Mesenteric fat pad (tissue), 1 donor: ENCODE measurements at places on chromosomes 7 and 10.

DNA sequence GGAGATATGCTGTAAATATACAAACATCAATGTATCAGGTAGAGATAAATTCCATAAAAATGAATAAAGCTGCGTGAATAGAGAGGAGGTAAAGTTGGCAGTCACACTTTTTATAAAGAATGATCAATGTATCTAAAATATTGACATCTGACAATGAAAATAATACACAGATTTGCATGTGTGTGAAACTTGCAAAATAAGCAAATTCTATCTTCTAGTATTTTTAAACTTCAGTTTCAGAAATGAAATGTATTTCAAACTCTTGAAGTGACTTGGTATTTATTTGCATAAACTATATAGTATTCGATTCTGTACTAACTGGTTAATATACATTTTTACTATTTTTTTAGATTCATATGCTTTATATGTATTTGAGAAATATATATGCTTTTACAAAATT lies 986.6 kb downstream of the CNTNAP2 start:
- DNase-seq: no peak

GRCh38 chr10:133458710-133459453 lies 5.1 kb downstream of the SCART1 start:
- no peak for DNase-seq

DNA sequence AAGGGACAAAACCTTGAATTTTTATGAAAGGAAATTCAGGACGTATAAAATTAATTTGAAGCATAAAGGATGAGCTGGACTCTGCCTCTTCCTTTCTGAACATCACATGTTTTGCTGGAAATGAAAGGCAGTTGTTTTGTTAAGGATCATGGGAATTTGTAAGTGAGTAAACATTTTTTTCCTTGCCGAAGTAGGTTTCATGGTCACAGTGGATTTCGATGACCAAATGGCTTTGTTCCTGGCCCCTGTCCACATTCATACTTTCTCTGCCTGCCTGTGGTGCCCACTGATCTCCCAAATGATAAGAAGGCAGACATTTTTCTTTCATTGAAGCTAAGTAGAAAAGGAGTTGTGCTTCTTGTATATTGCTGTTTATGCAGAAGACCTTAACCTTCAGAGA lies 104.2 kb downstream of the ARID5B start:
- DNase-seq: no peak

DNA sequence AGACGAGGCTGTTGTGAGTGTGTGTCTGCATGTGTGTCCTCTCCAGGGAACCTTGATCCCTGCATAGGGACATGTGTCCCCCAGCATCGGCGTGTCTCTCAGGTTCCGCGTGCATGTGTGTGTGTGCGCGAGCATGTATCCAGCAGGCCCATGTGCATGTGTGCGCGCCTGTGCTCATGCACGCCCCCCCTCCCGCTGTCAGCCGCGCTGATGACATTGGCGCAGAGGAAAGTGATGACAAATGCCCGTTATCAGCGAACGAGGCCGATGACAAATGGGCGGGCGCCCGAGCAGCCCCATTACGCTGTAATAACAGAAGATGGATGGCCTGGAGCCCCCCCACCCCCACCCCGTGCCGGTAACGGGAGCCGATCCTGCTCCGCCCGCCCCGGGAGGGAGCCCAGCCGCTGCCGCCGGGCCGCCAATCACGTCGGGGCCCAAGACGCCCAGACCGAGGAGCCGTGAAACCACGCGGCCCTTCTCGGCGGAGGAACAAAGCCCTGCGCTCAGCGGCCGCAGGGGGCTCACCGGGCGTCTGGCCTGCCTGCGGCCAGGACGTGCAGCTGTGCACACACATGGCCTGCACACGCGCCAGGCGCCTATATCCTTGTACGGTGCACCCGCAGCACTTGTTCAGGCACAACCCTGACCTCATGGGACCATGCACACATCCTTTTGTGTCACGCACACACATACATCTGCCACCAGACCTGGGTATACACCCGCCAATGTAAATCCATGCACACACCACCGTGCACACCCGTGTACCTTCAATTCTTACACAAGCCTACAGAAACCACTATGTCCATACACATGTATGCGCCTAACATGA lies 21.5 kb downstream of the POLL start:
- DNase-seq: peak; percentile 87

DNA sequence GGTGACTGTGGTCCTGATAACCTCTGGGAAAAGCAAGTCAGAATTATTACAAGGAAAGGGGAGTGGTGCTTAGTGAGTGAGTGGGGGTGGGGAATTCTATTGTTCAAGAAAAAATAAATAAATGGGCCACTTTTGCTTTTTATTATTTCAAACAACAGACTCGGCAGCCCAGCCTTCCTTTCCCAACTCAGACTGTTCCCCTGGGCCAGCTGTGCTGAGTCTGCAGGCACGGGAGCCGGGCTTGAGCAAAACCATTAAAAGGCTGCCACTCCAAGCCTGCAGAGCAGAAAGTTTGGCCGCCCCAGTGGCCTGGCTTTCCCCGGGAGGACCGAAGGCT lies 90.0 kb downstream of the PLXNA4 start:
- DNase-seq: no peak

DNA sequence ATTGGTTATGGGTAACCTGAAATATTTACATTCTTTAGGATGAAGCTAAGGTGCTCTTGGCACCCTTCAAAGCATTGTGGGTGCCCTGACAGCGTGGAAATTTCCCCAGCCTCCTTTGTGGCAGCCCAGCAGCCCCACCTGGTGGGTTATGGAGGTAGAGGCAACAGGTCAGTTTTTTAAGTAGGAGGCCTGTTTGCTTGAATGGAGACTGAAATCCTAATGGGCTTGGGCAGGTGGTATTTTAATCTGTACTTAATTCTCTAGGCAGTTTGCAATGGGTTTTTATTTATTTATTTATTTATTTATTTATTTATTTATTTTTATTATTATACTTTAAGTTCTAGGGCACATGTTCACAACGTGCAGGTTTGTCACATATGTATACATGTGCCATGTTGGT lies 139.4 kb downstream of the EPC1 start:
- DNase-seq: no peak

GRCh38 chr7:1354661-1355567 lies 104.4 kb downstream of the MICALL2 start:
- no peak for DNase-seq

- no peak for DNase-seq
Observed at GRCh38 chr7:151352512-151352911, 10.9 kb downstream of the NUB1 start.
